ENCODE measurements at places on chromosomes 6 and 20. TPM values are rescaled to one million over a fixed set of nuclear protein-coding genes. Genes with fewer than 3 reads are reported as not detected.

The FNDC1 gene
- not detected for total RNA-seq

The VGLL2 gene
- not detected for total RNA-seq

DNA sequence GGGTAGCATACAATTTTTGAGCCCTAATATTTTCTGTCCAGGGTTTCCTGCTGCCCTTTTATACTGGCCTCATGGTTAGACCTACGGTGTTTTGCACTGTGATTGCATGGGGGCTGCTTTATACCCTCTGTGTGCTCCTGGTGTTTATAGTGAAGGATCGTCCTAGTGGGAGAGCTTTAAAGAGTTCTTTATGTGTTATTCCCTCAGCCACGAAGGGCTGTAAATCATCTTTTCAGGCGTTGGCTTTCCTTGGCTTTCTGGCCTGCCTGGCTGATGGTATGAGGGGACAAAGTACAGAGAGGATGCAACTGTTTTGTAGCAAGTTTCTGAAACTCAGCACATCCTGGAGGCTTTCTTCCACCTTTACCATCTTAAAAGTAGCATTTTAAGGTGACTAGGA, 464.3 kb downstream of the EPM2A start:
- DNase-seq = no peak

DNA sequence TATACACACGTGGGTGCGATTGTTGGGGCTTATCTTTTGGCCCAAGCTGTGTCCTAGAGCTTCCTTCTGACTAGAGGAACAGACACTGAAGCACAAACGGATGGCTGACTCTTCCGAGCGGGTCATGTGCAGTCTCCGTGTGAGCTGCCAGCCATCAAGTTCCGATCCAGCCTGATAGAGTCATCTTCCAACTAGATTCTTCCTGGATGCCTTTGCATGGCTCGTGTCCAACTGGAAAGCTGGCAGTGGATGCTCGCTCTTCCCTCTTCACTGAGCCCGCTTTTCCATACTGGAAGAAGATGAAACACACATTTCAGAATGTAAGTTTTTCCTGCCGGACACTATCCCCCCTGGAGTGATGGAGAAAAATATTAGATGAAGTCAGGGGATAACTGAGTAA, 148.1 kb downstream of the SCML4 start:
- DNase-seq = no peak

- DNase-seq = no peak
These were observed 64.6 kb upstream of the TXNDC5 start for GRCh38 chr6:7974938-7975763.

DNA sequence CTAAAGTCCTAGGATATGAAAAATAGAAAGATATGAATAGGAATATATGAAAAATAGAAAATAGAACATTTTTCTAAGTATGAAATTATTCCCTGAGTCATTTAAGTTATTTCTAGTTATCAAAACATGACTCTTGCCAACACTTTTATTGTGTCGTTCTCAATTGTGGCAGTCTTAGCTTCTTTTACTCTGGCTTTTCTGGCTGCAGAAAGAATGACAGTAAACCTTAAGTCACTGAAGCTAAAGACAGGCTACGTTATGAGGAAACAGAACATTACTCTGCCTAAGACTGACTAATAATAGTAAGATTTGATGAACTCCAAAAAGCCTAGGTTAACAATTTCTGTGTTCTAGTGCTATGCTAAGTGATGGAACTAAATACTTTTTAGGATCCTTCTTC, 74.6 kb downstream of the AIG1 start:
- DNase-seq = no peak

- no peak for DNase-seq
These were observed 6.1 kb upstream of the IFT52 start for GRCh38 chr20:43584448-43585136.

DNA sequence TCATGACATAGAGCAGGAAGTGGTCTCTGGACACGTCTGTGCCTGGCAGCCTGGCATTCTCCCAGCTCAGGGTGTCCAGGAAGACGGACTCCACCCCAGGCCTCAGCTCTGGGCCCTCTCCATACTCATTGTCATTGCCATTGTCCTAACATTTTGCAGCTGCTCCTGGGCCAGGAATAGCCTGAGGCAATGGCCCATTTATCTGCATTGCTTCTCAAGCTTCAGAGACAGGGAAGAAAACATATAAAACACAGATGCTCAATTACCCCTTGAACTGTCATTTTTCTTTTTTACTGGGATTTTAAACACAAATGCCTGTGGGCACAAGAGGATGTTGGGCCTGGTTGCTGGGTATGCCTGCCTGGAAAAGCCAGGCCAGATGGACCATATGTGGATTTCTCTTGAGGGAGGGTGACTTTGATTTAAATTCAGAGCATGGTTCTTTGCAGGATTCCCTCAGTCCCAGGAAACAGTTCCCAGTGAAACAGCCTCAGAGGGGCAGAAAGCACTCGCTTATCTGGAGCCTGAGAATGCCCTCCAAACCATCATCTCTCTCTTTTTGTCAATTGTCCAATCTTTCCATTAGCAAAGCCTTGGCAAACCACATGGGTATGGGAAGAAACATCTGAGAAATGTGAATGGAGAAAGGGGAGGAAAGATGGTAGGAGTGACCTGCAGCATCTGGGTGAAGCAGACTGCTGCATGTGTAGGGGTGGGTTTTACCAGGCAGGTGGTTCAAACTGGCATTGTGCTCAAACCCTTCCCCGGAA, 17.9 kb downstream of the LAMP5 start:
- DNase-seq = no peak

- DNase-seq = no peak
These were observed 172.7 kb upstream of the MARCKS start for GRCh38 chr6:113684382-113684901.

DNA sequence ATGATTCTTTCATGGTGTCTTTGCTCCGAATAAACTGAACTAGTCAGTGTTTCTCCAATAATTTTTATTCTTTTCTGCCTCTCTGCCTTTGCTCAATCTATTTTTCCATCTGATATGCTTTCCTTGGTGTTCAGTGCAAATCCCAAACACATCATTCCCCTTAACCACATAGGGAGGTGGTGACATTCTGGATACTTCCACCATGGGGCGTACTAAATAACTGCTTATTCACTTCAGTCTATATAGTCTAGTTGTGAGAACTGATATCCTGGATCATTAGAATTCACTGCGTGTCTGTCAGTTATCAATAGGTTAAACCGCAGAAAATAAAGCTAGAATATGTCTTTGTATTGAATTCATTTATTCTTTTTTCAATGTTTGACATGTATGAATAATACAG, 83.1 kb downstream of the KCNQ5 start:
- DNase-seq = no peak

All from CD4-positive, alpha-beta memory T cell (primary cell).